Bone marrow (tissue), 2 donors: ENCODE measurements at places on chromosomes 1 and 21.

DNA sequence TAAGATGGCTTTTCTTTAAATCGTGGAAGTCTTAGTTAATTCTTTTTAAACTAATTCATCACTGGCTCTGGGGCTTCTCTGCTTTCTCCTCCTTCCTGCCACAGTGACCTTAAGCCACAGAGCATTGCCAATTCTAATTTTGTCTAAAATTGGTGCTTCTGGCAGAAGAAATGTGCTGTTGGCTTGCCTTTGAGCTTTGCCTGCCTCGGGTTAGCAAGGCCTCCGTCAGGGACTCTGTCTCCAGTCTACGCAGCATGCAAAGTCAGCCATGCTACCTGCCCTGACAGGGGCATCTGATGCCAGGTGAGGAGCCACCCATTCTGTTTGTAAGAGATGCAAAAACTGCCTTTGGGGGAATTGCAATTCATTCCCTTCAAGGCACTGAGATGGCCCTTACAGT, 25.2 kb downstream of the CLDN14 start:
- no peak for DNase-seq

DNA sequence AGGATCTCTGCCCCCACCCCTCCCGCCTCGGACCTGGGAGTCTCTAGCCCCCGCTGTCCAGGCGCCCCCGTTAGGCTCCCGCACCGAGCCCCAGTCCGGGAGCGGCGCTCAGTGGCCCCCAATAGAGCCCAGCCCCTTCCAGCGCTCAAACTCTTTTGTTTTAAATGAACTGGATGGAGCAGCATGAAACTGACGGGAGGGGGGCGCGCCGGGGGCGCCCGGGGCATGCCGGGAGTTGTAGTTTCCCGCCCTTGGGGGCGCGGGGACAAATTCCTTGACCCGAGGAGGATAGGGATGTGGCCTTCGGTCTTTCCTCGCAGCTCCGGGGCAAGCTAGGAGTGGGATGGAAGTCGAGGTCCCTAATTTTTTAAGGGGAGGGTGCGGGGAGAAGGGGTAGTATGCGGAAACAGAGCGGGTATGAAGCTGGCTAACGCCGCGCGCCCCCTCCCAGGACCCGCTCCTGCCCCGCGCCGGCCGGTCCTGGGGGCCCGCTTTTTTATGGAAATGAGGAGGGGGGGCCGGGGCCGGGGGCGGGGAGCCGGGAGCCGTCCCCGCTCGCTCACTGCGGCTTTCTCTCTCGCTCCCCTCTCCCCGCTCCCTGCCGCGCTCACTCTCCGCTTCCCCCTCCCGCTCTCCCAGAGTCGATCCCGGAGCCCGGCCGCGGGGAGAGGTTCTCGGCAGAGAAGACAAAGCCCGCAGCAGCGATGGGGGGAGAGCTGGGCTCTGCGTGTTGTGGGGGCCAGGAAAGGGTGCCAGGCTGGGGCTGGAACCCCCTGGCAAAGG, at the start of gene MEX3A:
Gene MEX3A, minus strand, starts transcription at position 157 of the 783 bp plus-strand sequence. CDS start 467 bp downstream, outside the sequence.
- DNase-seq: no peak

DNA sequence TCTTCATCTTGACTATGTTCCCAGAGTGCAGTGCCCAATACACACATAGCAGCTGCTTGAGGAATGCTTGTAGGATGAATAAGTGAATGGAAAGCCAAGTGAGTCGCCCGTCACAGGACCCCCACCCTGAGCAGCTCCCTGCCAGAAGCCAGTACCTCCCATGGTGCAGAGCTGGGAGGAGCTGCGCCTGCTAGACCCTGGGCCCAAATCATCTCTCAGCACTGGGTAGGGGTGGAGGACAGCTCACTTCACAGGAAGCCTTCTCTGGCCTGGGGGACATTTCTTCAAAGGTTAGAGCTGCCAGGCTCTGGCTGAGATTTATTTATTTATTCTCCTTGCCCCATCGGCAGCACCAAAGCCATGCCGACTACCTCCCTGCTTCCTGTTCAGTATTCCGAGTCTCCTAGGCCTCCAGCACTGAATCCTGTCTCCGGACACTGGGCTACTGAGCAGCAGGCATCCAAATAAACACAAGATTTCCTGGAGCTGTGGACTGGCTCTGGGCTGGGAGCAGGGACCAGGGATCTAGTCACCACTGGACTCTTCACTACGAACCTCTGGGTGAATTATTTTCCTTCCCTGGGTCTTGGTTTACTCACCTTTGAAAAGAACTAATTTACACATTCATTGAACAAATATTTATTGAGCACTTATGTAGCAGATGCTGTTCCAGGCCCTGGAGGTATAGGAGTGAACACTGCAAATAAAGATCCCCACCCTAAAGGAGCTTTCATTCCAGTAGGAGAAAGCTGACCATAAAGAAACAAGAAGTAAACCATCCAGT, 187.7 kb downstream of the TRABD2B start:
- no peak for DNase-seq

DNA sequence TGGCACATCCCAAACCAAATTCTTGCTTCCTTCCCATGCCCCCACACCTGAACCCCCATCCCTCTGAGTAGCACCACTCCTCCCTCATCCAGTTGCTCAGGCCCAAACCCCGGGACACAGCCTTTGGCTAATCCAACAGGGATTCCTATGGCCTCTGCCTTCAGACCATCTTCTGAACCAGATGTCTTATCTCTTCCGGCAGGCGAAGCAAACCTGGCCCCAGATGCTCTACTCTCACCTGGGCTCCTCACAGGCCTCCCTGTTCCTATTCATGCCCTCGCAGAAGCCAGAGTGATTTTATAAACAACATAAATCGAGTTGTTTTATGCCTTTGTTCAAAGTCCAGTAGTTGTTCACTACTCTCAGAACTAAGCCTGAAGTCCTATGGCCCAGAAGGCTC, 12.5 kb upstream of the KCNA2 start:
- no peak for DNase-seq
